Bronchial epithelial cell (primary cell): ENCODE measurements at places on chromosomes 4 and X. TPM values are rescaled to one million over a fixed set of nuclear protein-coding genes. Genes with fewer than 3 reads are reported as not detected.

DNA sequence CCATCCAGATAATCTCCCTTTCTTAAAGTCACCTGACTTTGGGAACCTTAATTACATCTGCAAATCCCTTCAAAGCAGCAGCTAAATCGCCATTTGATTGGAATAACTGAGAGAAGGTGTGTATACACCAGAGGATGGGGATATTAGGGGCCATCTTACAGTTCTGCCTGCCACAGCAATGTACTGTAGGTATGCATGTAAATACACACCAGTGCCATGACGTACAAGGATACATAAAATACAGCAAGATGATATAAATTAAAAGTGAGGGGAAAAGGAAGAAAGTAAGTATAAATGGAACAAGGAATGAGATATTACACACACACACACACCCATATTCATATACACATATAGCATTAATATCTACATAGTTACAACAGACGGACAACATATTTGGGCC is 81.2 kb downstream of the CBR4 start:
- DNase-seq, result no peak

GRCh38 chrX:153441981-153442380 is 3.9 kb downstream of the TREX2 start:
- DNase-seq, result peak; percentile 86

DNA sequence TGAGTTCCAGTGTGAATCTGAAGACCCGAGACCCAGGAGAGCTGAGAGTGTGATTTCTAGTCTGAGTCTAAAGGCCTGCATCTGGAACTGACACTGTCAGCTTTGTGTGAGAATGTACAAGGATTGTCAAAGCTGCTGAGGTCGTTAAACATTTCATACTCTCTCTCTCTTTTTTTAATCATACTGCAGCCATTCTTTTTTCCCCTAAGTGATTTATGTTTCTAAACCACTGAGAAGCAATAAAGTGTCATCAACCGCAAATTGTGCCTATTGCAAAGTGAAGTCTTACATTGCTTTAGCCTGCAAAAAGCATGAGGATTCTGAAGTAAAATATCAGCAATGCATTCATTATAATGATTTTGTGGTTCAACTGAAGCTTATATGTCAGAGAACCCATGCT is 106.0 kb downstream of the ASMT start:
- no peak for DNase-seq

DNA sequence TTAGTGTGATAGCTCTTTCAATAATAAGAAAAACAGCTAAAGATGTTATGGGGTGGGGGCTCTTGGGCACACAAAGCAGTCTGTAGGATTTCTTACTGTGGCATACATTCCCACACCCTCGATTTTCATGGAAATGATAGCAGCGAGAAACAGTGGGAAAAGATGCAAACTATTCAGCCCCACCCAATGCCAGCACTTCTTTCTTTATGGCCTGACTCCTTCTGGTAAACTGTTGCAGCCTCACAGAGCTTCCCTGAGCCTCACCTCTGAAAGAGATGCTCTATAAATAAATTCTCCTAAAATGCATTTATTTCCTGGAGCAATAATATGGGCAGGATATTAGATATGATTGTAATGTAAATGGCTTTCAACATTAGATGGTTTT is 910 bp downstream of the ANK2 start:
- no peak for DNase-seq

- no peak for DNase-seq
Observed at GRCh38 chrX:16654093-16654492, 4.1 kb downstream of the S100G start.

DNA sequence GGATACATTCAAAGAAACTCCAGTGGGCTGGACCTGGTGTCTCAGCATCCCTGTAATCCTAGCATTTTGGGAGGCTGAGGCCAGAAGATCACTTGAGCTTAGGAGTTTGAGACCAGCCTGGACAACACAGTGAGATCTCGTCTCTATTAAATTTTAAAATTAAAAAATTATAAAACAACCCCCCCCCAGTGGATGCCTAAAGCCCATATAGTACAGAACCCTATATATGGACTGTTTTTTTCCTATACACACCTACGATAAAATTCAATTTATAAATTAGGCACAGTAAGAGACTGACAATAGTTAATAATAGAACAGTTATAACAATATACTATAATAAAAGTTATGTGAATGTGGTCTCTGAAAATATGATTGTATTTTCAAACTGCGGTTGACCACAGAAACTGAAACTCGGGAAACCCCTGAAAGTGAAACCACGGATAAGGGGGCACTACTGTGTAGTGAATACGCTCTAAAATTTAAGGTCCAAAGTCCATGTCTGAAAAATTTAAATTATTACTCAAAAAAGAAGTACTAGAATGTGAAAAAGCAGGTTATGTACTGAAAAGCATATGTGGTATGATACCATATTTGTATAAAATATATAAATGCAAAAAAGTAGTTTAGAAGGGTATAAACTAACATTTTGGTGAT is 2.0 kb downstream of the SMIM14 start:
- DNase-seq, result peak; percentile 44

DNA sequence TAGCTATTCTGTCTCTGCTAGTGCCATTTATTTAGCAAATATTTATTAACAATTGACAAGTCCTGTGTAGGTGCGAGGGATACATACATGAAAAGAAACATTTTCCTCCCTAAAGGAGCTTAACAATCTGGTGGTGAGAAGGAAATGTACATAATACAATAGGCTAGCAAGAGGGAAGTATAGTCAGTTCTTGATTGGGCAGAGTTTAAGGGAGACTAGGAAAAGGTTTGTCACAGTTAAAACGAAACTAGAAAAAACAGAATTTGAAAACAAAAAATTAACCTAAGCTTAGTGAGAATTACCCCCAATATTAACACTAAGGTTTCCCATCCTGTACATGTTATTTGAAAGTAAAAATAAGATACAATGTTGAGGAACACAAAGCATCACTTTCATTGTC is 8.6 kb upstream of the MAML3 start:
- no peak for DNase-seq

- DNase-seq, result no peak
Observed at GRCh38 chr4:121064482-121064881, 7.9 kb downstream of the NDNF start.

PABPC5 gene
- total RNA-seq, result not detected in 2 replicates

- no peak for DNase-seq
Observed at GRCh38 chr4:78721747-78722146, 54.4 kb upstream of the BMP2K start.

- peak; percentile 71 for DNase-seq
Observed at GRCh38 chr4:48681856-48682255, 98.2 kb downstream of the FRYL start.

- DNase-seq, result no peak
Observed at GRCh38 chr4:90757534-90758060, 630.4 kb downstream of the CCSER1 start.

- DNase-seq, result no peak
Observed at GRCh38 chrX:38856670-38857265, 55.5 kb downstream of the MID1IP1 start.

DNA sequence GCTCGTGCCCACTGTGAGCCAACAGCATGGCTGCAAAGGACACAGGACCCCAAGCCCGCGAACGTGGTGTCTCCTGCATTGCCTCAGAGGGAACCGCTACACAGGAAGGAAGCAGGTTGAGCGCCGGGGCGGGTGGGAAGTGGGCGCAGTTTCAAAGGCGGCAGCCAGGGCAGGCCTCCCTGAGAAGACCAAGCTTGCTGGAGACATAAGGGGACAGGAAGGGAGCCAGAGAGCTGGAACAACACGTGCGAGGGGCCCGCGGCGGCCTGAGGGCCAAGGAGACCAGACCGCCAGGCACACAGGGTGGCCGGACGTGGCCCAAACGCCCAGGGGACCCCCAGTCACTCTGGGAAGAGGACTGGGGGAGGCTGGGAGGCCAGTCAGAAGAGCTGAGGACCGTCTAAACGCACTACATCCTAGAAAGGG is 32.0 kb downstream of the CTBP1 start:
- no peak for DNase-seq

DNA sequence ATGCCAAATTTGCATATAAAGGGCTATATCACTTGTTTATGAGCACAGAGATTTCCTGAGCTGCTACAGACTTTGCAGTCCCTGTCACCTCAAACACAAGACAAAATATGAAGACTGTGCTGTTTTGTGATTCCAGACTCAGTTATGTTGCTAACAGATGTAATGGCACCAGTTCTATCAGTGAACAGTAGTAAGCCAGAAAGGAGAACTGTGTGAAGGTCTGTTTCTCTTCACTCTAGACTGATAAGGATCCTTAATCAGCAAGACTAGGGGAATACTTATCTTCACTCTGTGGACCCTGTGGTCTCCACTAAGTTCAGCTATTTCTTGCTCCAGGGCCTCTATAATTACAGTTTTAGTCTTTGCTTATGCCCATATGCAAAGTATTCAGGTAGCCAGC is 82.7 kb downstream of the ANXA5 start:
- DNase-seq, result no peak

- DNase-seq, result no peak
Observed at GRCh38 chr4:9971711-9972110, 49.6 kb downstream of the SLC2A9 start.

CSN1S1 gene
- not detected in 2 replicates for total RNA-seq

GRCh38 chr4:27828843-27829242 is 968.2 kb downstream of the STIM2 start:
- no peak for DNase-seq

DNA sequence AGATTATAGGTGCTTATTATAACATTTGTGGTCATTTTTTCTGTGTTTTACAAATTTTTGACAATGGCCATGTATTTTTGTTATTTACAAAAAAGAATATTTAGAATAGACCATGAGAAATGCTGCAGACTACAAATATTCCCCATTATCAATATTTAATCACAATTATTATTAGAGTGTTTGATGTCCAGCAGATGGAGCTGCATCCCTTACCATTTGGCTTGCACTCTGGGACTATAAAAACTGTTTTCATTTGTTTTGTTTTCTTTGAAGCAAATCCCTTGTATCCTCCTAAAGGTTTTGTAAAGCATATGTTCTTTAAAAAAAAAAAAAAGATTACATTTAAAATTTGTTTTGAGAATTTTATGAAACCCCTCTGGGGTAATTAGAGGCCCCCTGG is 85.6 kb upstream of the CXorf66 start:
- DNase-seq, result no peak

DNA sequence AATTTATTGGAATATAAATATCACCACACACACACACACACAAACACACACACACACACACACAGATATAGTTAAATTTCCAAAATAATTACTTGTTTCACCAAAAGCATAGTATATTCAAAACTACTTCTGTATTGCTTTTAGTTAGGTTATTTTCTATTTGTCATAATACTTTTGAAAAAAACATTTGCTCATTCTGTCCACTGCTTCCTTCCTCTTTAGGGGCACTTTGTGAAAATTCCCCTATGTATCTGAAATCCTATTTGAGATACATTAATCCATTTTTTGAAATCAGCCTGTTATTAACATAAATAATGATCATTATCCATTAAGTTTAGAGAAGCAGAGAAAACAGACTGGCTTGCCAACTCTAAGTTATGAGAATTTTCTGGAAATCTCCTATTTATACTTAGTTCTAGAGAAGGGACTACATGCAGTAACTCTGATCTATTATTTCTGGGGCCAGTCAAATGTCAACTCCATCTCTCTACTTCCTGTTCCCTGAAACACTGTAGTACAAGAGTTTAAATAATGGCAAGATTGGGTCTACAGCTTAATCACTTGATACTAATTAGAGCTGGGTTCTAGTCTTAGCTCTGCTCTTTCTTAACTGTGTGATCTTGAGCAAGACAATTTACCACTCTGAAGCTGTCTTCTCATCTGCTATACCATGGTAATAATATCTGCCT is 54.4 kb upstream of the GPR174 start:
- DNase-seq, result no peak

LINC00632 gene
- total RNA-seq, result 0.26 and 0.53 TPM in 2 replicates

DNA sequence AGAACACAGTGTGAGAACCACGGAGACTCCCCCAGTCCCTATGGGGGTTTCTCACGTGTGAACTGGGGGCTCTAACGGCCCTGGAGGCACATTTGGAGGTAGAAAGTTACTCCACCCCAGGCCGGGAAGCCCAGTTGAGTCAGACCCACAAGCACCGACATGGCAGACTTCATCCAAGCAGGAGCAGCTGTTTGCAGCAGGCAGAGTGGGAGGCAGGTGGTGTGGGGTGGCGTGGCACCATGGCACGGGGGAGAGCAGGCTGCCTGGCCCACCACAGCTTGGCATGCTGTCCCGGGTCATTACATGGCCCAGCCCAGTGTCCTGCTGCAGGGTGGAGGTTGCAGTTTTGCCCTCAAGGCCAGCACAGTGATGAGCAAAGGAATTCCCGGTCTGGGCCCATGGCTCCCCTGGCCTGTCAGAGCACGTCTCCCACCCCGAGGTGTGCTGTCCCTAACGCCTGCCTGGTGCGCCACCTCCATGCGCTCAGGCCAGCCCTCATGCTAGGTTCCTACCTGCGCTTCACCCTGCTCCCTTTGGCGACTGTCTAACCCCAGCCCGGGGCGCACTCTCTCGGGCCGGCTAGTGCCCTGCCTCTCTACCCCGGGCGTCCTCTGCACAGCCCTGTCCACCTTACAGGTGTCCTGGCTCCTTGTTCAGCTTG is 90.6 kb upstream of the AFAP1 start:
- DNase-seq, result peak; percentile 79

DNA sequence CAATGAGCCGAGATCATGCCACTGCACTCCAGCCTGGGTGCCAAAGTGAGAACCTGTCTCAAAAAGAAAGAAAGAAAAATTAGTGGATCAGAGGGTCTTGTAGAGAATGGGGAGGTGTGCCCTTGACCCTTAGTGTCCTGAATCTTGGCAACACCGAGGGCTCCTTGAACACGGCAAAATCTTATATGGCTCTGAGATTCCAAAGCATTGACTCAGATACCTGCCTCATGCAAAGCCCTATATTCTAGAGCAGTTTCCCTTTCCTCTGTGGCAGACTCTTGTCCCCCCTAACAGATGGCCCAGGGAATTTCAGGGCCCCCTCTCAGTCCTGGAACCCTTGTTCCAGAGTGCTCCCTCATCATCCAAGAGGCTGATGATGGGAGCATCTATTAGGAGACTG is 6.8 kb downstream of the CLDN2 start:
- peak; percentile 5 for DNase-seq

GRCh38 chr4:54440394-54441136 is 211.5 kb downstream of the PDGFRA start:
- peak; percentile 9 for DNase-seq

DNA sequence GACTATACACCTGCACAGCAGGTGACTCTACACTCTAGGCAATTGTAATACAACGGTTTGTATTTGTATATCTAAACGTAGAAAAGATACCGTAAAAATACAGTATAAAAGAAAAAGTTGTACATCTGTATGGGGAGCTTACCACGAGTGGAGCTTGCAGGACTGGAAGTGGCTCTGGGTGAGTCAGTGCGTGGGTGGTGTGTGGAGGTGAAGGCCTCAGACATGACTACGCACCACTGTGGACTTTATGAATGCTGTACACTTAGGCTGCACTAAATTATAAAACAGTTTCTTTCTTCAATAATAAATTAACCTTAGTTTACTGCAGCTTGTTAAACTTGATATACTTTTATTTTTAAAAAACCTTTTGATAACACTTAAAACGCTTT is 85.0 kb upstream of the FAT1 start:
- peak; percentile 90 for DNase-seq

AADAT gene
- 0.64 and 1.1 TPM in 2 replicates for total RNA-seq

DNA sequence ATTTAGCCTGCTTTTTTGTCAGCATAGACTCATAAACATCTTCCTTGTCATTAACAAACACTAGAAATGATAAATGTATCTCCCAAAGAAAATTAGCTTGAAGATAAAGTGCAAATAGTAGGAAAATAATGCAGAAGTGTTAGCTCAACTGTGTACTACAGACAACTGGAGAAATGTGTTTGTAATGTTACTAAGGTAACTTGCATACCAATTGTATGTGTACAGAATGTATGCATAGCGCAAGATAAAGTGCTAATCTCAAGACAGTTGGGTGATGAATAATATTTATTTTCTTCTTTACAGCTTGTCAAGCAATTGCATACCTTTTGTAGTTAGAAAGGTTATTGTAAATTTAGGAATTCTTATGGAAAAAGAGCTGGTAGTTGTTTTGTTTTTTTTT is 22.1 kb downstream of the FMR1 start:
- no peak for DNase-seq
